ENCODE measurements at places on chromosomes 5 and 9.

DNA sequence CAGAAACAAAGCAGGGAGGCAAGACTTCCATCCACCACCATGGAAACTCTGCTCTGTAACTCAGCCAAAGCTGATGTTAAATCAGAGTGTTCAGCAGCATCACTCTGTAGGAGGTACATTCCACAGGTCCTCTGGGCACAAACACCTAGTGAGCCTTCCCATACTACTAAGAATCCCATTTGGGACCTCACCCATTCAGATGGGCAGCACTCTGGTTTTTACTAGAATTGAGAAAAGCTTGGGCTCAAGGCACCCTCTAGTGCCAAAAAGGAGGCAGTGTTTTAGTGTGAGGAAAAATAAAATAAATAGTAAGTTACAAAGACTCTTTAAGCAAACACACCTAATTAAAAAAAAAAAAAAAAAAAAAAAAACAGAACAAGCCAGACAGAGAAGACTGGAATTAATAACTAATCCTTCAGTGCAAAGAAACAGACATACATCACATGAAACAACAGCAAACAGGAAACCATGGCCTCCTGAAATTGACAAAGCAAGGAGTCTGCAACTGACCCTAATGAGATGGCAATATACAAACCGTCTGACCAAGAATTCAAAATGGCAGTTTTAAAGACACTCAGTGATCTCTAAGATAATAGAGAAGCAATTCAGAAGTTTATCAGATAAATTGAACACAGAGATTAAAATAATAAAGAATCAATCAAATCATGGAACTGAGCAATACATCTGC lies 159.5 kb downstream of the GNA14 start:
- DNase-seq: no peak

DNA sequence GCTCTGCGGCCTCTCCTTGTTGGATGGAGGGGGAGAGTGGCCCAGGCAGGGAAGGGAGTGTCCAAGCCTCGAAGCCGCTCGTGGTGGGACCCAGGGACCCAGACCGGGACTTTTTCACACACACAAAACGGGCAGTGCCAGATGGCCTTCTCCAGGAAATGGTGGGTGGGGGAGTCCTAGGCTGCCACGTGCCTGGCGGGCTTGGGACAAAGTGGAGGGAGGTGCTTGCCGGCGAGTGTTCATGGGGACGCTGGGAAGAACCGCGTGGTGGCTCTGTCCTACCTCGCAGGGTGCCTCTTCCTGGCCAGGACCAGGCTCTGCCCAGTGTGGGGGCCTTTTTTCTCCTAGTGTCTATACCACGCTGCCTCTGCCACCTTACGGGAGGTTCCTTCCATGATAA lies 155.0 kb upstream of the COL5A1 start:
- DNase-seq: no peak

- DNase-seq: no peak
Observed at GRCh38 chr9:75858497-75859092, 31.9 kb upstream of the PCSK5 start.

- no peak for DNase-seq
Observed at GRCh38 chr9:5043381-5043780, 58.3 kb downstream of the JAK2 start.

- DNase-seq: no peak
Observed at GRCh38 chr9:91416096-91416712, 7.4 kb downstream of the NFIL3 start.

DNA sequence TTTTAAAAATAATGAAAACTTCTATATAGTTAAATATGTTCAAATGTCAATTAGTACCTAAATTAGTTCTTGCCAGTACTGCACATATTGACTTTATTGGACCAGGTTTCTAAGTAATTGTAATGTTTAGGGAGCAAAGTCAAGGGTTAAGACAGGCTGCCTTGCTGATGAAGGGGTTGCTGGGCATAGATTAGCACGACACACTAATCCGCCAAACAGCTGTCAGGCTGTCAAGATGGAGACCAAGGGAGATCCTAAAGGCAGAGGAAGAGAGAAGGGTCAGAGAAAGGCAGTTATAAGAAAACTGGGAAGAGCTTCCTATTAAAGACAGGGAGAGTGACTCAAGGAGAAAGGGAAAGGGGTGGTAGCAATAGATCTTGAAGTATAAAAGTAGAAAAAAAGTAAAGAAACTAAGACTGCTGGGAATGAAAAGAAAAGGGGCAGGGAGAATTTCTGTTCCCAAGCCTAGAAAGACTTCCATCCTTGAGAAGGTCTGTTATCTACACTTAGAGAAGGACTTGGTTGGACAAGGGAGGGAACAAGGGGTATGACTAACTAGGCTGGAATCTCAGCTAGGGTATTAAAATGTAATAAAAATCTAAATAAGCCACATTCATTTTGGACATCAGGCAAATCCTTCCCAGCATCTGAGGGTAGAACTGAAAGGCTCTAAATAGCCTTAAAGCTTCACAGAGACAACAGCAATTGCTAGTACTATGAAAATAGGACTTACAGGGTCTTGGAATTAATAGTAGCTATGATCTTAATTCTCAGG lies 188.7 kb downstream of the FBXL17 start:
- DNase-seq: peak; percentile 82

- no peak for DNase-seq
Observed at GRCh38 chr9:68574150-68574549, 33.5 kb upstream of the TMEM252 start.

DNA sequence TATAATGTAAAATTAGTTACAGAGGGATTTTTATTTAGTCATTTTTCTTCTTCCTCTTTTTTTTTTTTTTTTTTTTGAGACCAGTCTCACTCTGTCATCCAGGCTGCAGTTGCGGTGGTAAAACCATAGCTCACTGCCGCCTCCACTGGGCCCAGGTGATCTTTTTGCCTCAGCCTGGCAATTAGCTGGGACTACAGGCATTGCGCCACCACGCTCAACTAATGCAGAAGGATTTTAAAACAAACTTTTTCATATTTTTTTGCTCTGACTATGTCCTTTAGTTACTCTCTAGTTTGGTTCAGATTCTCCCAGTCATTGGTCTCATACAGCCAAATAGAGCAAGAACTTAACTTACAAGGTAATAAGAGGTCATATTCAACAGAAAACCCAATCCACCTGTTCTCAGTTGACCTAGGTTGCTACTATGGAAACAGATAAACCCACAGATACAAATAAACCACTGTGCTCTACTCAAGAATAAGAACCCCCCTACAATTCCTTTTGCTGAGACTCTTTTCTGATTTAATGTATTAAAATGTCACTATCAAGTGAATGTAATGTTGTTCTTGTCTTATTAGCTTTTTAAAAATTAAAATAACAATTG lies 50.1 kb upstream of the TTC39B start:
- no peak for DNase-seq

DNA sequence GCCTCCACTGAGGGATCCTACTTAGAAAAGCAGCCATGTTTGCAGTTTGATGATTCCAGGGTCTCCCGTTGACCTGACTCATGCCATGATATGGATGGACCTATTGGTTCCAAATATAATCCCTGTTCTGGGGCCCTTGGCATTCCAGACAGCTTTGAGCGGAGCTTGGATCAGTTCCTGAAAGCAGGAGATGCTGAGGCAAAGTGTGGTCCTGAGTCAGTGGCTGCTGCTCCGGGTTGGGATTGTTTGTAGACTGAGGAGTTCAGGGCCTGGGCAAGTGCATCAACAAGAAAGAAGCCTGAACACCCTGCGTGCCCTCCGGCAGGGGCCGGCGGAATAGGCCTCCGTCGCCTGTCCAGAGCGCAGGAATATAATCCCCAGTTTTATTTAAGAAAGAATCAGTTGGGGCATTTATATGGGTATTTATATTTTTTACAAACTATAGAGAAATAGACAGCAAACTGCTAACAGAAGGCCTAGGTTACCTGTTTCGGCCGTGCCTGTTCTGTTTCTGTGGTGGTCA lies 50.6 kb downstream of the LRSAM1 start:
- no peak for DNase-seq

GRCh38 chr5:115542086-115542485 lies 2.5 kb downstream of the FEM1C start:
- DNase-seq: no peak

DNA sequence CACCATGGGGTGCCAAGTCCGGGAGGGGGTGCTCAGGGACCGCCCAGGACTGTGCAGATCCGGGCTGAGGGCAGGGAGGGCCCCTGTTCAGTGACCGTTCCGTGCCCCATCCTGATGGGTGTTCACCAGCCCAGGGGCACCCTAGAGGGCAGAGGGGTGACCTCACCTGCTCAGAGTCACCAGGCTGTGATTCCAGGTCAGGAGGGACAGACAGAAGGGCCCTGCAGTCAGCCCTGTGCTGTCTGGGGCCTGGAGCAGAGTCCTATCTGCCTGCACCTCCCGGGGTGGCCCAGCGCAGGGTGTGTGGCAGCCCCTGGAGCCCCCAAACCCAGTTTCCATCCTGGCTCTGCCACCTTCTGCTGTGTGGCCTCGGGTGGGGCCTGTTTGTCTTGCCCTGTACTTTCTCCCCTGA lies 241.9 kb downstream of the PBX3 start:
- no peak for DNase-seq

DNA sequence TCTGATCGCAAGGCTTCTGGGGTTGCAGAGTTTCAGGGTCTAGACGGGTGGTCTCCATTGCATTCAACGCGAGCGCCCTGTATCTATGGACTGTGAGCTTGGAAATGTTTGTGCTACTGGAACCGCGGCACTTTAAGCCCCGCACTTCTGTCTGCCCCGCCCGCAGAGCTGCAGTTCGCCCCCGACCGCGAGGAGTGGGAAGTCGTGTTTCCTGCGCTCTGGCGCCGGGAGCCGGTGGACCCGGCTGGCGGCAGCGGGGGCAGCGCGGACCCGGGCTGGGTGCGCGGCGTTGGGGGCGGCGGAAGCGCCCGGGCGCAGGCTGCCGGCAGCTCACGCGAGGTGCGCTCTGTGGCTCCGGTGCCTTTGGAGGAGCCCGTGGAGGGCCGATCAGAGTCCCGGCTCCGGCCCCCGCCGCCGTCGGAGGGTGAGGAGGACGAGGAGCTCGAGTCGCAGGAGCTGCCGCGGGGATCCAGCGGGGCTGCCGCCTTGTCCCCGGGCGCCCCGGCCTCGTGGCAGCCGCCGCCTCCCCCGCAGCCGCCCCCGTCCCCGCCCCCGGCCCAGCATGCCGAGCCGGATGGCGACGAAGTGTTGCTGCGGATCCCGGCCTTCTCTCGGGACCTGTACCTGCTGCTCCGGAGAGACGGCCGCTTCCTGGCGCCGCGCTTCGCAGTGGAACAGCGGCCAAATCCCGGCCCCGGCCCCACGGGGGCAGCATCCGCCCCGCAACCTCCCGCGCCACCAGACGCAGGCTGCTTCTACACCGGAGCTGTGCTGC lies 1.0 kb downstream of the ADAMTS19 start:
- no peak for DNase-seq

GRCh38 chr9:131719262-131719908 lies 20.5 kb downstream of the RAPGEF1 start:
- no peak for DNase-seq

GRCh38 chr5:55533521-55534435 lies 986 bp downstream of the PLPP1 start:
- DNase-seq: no peak

DNA sequence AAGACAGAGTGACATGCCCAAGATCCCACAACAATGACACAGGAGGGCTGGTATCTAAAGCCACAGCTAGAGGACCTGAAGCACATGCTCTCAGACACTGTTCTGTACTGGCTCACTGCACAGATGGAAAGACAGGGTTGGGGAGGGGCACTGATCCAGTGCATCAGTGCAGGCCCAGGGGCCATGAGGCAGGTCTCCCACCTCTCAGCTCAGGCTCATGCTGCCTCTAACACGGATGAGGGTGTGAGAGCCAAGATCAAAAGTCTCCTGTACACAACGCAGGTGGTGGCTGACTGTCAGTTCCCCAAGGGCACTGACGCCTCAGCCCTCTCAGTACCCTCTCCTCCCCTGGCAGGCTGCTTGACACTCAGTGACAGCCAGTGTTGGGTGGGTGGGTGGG lies 10.9 kb downstream of the RAPGEF1 start:
- DNase-seq: no peak

- no peak for DNase-seq
Observed at GRCh38 chr5:43540746-43541145, 16.1 kb downstream of the PAIP1 start.

- no peak for DNase-seq
Observed at GRCh38 chr9:107387409-107387808, 102.2 kb downstream of the KLF4 start.

- no peak for DNase-seq
Observed at GRCh38 chr9:88990729-88991065, 571 bp upstream of the S1PR3 start.

DNA sequence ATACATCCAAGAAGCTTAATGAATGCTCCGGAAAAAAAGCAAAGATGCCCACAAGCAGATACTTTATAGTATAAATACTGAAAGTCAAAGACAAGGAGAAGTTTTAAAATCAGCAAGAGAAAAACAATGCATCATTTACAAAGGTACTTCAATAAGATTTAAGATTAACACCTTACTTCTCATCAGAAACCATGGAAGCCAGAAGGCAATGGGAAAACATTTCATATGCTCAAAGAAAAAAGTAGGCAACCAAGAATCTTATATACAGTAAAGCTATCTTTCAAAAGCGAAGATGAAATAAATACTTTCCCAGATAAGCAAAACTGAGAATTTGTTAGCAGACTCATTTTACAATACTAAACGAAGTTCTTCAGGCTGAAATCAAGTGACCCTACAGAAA lies 51.1 kb downstream of the ABHD17B start:
- DNase-seq: no peak

- no peak for DNase-seq
Observed at GRCh38 chr5:58523956-58524355, 32.7 kb downstream of the GAPT start.

DNA sequence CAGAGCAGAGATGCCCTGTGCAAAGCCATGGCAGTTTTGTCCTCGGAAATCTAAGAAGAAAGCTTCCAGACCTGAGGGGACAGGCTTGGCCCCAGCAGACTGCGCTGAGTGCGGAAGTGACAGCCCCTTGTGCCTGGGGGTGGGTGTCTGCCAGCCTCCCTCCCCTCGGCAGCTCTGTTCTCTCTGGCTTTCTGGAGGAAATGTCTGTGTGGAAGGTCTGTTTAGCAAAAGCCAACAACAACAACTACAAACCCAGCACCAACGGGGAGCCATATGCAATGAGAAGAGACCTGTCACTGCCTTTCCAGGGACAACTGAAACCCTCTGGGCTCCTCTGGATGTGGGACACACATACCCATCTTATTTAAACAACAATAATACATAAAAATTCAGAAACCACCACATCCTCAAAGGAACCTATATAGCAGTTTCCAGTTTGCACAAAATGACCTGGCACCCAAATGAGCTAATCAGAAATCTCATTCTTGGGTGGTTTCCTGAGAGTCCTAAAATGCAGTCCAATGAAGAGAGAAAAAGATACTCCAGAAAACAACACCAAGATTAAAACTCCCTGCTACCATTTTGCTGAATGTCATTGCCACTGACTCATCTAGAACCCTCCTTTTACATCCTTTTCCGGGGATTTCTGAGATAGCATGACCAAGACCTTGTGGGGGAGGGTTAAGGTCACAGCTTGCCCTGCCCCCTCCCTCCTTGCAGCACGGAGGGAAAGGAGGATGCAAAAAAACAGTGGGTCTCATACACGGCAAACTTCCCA lies 97.7 kb downstream of the AK8 start:
- no peak for DNase-seq

GRCh38 chr5:181222630-181223057 lies 437 bp upstream of the TRIM41 start:
- DNase-seq: no peak
